A673 (cell line): ENCODE measurements at places on chromosomes 11 and 22.
A peak's percentile ranks its signal among the peaks of the same experiment; 100 is the strongest.

DNA sequence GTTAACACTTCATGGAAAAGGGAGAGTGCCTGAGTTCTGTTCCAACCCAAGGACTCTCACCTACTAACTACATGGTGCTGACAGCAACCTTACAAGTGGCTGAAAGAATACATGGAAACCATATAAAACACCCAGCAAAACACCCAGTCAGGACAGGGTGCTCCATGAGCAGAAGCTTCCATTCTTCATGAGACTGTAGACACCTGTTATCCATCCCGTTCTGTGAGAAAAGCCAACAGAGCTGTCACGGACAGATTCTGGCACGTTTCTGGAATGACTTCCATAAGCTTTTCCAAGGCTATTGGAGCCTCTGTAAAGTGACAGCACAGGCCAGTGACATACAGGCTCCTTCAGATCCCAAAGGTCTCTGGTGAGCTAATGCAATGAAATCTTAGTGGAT, 23.2 kb downstream of the PRR14L start:
- DNase-seq = no peak

DNA sequence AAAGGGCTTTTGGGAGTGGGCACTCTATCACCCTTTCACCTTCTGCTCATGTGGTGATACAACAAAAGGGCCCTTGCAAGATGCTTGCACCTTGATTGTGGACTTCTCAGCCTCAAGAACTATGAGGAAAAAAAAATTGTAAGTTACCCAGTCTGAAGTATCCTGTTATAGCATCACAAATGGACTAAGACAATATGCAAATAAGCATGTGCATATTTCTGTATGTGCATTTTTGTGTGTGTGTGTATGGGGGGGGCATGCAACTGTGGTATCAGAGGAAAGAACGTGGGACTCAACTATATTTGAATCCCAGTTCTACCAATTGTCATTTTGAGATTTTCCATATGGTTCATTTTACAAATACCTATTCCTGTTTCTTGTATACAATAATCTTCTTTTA, 10.9 kb downstream of the JRKL start:
- DNase-seq = no peak

DNA sequence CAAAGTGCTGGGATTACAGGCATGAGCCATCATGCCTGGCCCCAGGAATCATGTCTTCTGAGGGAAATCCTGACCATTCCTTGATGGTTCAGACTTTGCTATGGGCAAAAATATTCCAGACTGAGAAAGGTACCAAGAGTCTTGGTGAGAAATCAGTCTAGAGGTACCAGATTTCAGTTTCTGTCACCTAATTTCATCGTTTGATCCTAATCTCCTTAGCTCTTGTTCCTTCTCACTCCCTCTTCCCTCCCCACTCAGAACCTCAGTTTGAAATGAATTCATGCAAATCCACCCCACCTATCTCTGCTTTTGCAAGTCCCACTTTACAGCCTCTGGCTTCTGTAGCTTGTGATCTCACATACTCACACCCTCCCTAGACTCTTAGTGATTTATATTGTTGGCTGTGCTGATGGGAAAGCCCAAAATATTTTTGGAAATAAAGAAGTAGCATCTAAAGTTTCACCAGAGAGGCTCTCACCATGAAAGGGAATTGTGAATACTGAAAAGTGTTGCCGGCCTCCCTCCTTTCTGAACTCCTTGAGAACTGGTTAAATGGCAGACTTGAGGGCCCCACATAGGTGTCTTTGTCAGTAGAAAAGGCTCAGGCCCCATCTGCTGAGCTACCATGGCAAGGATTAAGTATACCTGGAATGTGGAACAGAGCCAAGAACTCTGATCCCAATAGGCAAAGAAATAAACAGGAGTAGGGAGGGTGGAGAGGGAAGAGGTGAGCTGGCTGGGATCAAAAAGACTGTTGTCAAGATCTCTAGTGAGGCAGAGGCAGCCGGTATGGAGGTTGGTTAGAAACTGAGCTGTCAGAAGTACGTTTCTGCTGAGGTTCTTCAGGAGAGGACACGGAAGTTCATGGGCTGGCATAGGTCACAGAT, 190.5 kb upstream of the MTMR2 start:
- no peak for DNase-seq

DNA sequence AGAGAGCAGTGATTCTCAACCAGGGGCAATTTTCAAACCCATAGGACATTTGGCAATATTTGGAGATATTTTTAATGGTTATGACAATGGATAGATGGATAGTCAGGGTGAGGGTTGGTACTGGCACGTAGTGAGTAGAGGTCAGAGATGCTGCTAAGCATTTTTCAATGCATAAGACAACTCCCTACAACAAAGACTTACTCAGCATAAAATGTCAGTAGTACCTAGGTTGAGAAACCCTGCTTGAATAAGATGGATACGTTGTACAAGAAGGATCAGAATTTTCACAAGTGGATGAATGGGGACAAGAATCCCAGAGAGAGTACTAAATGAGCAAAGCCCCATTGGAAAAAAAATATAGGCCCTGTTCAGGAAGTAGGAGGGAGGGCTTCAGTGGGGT, 11.9 kb upstream of the LIN7C start:
- DNase-seq = no peak

GRCh38 chr11:65814986-65815565, 18.7 kb upstream of the SNX32 start:
- DNase-seq = no peak

- no peak for DNase-seq
Observed at GRCh38 chr22:29979777-29980321, 96.9 kb downstream of the MTMR3 start.

DNA sequence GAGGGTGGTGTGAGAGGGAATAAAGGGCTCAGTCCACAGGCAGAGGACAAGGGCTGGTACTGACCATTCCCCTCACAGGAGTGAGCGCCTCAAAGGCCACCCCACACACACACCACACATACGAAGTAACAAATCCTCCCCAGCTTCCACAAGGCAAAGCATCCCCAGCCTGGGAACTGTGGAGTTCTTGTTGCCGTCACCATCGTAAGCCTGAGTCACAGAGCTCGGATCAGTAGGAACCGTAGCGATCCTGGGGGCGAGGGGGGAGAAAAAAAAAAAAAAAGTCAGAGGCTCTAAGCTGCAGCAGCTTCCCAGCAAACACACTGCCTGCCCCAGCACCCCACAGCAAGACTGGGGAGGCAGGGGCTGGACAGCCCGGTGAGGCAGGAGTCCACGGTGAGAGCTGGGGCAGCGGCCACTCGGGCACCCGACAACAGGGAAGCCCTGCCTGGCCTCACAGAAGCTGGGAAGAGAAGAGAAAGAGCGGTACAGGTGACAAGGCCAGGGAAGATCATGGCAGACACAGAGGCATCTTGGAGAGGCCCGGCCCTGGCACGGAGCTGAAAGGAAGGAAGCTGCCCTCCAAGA, 11.3 kb downstream of the ARFGAP2 start:
- DNase-seq = no peak

GRCh38 chr11:96221244-96222070, 121.5 kb downstream of the MAML2 start:
- no peak for DNase-seq

DNA sequence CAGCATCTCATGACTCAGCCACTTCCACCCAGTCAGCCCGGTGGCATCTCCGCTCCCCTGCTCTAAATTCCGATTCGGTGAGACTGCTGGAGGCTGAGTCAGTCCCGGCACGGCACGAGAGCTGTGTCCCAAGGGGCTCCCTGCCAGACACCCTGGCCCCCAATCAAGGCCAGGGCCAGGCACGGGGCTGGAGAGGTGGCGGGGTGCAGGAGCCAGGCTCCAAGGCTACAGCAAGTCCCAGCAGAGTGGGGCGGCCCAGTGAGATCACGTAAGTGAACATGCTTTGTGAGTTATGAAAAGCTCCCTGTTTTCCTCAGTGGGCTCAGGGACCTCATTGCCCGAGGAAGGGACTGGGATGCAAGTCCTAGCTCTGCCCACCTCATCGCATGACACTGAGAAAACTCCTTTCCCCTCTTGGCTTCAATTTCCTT, 3.0 kb downstream of the C11orf68 start:
- DNase-seq = peak; percentile 91

DNA sequence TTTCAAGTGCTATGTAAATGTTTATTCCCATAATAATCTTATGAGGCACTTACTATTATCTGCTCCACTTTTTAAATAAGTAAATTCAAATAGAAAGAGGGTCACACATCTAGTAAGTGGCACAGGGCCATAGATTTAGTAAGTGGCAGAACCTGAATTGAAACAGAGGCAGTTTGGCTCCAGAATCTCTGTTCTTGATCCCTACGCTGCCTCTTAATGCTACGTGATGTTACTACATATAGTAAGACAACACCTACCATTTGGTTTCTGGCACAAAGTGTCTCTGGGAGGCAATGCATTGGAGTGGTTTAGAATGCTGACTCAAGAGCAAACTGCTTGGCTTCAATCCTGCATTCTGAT, 1018.3 kb downstream of the DLG2 start:
- DNase-seq = no peak

GRCh38 chr11:11533057-11533456, 88.7 kb downstream of the GALNT18 start:
- DNase-seq = no peak

- DNase-seq = no peak
Observed at GRCh38 chr11:126804363-126804762, 196.2 kb downstream of the KIRREL3 start.

DNA sequence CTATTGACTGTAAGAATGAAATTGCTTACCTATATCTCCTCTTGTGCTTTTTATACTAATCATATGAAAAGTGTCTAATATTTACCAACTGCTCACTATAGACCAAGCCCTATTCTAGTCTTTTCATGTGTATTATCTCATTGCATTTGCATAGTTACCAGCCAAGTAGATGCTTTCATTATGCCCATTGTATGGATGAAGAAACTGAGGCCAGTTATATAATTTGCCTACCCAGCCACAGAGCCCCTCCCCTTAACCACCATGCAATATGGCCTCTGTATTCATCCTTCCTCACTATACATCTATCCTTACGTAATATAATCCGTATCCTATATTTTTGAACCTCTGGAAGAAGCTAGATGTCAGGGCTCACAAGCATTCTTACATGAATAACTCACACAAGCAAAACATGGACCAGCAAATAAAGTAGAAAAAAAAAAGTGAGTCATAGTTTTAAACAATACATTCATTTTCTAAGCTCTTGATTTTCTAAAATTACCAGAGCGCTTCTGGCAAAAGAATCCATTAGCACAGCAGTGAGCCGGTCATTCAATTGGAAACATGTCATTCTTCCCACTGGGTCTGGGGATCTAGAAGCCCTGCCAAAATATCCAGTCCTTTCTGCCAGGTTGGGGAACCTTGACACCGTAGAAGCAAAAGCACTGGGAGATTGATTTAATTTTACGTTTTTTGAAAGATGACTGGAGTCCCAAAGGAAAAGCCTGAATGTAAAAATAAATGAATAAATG, 80.0 kb downstream of the C11orf91 start:
- peak; percentile 61 for DNase-seq

GRCh38 chr11:59413646-59414045, 12.6 kb downstream of the OR5A2 start:
- DNase-seq = no peak

GRCh38 chr11:65034423-65034822, 6.6 kb upstream of the SAC3D1 start:
- DNase-seq = no peak

GRCh38 chr11:123536690-123537437, 106.8 kb downstream of the GRAMD1B start:
- no peak for DNase-seq

DNA sequence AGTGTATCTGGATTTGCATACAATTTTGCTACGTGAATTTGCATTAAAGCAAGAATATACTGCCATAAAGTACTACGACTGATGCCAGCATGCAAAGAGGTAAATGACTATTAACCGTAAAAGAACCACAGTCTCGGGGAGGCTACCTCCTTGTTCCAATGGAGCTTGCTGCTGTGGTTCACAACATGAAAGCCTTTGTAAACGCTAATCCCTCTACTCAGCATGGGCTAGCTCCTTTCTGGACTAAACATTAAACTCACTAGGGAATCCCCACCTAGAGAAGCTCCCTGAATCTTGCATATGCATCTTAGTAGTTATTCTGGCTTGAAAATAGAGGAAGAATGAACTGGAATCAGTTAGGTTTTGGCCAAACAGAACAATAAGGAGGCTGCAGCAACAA, 60.5 kb upstream of the ARHGAP32 start:
- DNase-seq = peak; percentile 71

- DNase-seq = peak; percentile 82
Observed at GRCh38 chr11:112113539-112114457, 27.1 kb downstream of the SDHD start.

- DNase-seq = no peak
Observed at GRCh38 chr11:92383430-92383829, 158.8 kb downstream of the FAT3 start.

- no peak for DNase-seq
Observed at GRCh38 chr11:65506290-65506771, 7.5 kb downstream of the MALAT1 start.

GRCh38 chr11:111870886-111871692, at the start of gene ALG9:
Gene ALG9 (minus strand): TSS chr11:111871581. CDS start chr11:111871482, 99 bp downstream.
- DNase-seq = peak; percentile 88

- no peak for DNase-seq
Observed at GRCh38 chr22:20748731-20749428, 25.0 kb upstream of the SERPIND1 start.

- no peak for DNase-seq
Observed at GRCh38 chr11:11073996-11074395, 216.1 kb upstream of the ZBED5 start.

DNA sequence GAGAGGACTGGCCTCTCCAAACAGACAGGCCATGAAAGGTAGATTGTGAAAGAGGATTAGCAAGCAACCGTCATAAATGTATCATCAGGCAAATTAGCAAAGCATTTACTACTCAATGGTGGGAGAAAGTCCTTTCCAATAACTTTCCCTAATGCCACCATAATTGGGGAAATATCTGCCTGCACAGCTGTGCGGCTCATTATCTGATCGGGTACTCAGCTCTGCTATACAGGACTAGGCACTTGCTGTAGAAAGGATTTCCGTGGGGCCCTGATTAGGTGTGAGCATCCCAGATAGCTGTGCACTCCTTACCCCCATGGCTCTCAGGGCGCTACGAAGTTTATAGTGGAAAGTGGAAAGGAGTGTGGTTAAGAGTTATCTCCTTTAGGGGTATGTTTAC, 309.7 kb upstream of the PLET1 start:
- DNase-seq = peak; percentile 36

GRCh38 chr11:113392236-113392921, 4.8 kb downstream of the ANKK1 start:
- no peak for DNase-seq

DNA sequence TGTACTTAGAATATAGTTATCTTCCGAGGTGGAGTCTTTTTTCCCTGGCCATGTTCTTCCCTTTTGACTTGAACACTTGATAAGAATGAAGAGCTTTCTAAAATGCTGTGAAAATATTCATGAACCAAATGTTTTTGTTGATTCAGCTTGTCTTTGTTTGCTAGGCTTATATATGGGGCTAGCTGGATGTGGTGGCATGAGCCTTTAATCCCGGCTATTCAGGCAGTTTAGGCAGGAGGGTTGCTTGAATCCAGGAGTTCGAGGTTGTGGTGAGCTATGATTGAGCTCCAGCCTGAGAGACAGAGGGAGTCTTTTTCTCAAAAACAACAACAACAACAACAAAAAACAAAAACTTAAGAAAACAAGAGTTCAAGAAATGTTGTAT, 23.1 kb downstream of the CBL start:
- DNase-seq = no peak
